ENCODE measurements at places on chromosomes 12 and 14.

DNA sequence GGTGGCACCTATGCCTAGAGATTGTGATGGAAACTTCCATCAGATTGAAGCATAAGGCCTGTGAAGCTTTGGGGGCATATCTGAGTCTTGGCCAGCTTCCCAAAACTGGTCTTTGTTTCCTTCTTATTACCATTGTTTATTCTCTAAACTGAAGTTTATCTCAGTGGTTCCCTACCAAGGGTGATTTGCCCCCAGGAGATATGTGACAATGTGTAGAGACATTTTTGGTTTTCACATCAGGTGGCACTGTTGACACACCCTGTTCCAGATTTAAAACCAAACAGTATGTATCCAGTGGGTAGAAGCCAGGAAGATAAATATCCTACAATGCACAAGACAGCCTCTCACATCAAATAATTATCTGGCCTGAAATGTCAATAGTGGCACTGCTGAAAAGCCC, 22.1 kb downstream of the RASSF9 start:
- no peak for DNase-seq

- no peak for DNase-seq
These were observed 284.9 kb downstream of the RGS6 start for GRCh38 chr14:72217135-72217534.

DNA sequence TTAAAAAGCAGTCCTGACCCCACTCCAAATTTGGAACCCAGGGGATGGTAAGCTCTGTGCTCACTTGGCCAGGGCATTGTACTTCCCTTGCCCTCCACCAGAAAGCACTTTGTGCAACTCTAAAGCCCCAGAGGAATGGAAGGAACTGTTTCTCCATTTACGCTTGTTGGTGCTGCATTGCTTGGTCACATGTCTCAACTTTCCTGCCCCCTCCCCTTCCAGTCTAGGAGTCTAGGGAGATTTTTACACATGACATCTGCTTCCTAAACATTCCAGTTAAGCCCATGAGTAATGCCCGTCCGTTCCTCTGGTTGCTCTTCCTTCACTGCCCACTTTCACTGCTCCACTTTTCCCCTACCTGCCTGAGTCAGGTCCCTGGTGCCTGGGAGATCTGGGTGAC, 92.6 kb upstream of the MAP1LC3B2 start:
- no peak for DNase-seq

- no peak for DNase-seq
These were observed 23.2 kb upstream of the BICD1 start for GRCh38 chr12:32083489-32083888.

- DNase-seq, result no peak
These were observed 52.1 kb downstream of the SLC15A4 start for GRCh38 chr12:128771681-128772080.

- no peak for DNase-seq
These were observed 299.2 kb downstream of the RPS29 start for GRCh38 chr14:49287004-49287403.

DNA sequence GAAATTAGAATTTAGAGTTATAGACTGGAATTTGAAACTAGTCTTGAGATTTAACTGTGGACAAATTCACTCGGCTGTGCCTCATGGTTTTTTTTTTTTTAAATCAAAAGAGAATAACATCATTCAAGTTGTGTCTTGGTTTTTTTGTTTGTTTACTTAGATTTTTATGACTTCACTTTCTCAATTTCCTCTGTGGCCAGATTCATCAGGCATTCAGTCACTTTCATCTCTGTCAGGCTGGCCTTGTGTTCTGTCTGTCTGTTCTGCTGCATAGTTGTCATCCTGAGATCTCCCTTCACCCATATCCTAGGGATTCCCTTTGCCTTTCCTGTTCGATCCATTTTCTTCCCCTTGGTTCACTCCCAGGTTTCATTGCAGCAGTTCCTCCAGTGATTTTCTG, 10.0 kb downstream of the MARK3 start:
- DNase-seq, result no peak

DNA sequence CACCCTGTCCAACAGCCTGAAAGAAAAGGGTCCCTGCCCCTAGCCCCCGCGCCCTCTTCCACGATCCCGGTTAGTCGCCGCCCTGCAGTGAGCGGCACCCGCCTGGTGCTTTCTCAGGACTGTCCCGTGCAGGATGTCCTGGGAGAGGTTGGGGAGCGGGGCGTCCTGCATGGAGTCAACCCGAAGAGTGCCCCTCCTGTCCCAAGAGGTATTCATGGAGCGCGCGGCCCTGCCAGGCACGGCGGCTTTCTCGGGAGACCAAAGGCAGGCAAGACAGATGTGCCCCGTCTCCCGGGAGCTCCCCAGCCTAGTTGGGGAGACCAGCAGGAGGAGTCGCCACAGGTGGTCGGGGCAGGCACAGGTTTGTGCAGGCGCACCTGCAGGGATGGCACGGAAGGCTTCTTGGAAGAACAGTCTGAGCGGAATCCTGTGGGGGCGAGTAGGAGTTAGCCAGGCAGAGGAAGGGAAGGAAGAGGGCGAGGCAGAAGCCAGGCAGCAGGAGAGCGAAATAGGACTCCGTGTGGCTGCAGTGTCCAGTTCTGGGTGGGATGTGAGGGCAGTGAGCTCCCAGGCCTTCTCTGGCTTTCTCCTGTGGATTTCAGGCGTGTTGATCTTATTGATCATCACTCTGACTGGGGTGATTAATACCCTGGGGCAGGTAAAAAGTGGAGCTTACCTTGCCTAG, 723 bp downstream of the SIVA1 start:
- no peak for DNase-seq

- DNase-seq, result no peak
These were observed 54.8 kb downstream of the CEP83 start for GRCh38 chr12:94404854-94405253.

- no peak for DNase-seq
These were observed 12.2 kb downstream of the EIF5 start for GRCh38 chr14:103346286-103346685.

DNA sequence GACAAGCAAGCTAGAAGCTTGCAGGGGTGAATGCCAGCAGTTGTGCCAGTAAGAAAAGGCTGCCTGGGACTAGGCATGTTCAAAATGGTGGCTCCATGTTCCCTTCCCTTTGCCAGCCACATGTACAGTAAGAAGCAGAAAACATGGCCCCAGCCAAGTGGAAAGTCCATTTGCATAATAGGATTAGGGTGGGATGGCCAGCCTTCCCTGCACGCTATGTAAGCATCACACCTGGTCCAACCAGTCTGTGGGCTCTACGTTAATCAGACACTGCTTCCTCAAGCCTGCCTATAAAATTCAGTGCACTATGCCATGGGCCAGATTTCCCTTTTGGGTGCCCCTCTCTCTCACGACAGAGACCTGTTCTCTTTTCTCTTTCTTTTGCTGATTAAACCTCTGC, 288.4 kb downstream of the GXYLT1 start:
- no peak for DNase-seq

DNA sequence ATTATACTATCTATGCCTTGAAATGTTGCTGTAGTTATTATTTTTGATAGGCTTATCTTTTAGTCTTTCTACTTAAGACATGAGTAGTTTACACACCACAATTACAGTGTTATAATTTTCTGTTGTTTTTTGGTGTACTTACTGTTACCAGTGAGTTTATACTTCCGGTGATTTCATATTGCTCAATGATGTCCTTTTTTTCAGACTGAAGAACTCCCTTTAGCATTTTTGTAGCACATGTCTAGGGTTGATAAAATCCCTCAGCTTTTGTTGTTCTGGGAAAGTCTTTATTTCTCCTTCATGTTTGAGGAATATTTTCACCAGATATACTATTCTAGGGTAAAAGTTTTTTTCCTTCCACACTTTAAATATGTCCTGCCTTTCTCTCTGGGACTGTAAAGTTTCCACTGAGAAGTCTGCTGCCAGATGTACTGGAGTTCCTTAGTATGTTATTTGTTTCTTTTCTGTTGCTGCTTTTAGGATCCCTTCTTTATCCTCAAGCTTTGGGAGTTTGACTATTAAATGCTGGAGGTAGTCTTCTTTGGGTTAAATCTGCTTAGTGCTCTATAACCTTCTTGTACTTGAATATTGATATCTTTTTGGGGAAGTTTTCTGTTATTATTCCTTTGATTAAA, 41.5 kb upstream of the FERMT2 start:
- DNase-seq, result no peak

- DNase-seq, result no peak
These were observed 2.3 kb upstream of the ITGA5 start for GRCh38 chr12:54421175-54421878.

- no peak for DNase-seq
These were observed 237.1 kb downstream of the MED13L start for GRCh38 chr12:116040402-116040801.

DNA sequence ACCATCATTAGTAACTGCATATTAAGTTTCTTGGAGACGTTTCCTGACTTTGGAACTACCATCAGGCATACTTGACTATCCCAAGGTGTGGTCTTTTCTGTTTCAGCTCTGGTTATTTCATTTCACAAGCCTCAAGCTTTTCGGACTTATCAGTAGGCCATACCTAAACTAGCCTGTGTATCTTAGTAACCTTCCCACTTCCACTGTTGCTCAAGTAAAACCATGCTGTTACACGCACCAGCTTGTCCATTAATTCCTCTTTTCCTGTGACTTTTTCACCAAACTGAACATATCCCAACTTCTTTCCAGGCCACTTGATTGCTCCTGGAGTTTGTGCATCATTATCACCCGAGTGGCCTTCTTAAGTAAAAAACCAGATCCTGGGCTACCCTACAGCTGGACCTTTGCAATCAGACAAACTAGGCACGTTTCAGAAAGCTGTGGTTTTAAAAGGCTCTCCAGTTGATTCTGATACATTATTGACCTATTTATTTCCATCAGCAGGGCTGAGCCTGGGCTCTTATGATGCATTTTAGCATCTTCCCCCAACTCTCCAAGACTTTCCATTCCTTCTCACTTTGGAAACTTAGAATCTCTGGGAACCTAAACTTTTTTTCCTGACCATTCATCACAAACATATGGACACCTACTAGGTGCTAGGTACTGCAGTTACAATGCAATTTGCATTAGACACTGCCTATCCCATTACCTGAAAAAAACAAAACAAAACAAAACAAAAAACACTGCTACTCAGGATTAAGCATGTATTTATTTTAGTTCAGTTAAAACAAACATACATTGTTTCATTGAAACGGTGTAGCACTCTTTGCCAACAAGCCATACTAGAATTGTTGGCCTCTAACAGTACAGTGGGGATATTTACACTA, 14.9 kb downstream of the SLC38A2 start:
- no peak for DNase-seq

DNA sequence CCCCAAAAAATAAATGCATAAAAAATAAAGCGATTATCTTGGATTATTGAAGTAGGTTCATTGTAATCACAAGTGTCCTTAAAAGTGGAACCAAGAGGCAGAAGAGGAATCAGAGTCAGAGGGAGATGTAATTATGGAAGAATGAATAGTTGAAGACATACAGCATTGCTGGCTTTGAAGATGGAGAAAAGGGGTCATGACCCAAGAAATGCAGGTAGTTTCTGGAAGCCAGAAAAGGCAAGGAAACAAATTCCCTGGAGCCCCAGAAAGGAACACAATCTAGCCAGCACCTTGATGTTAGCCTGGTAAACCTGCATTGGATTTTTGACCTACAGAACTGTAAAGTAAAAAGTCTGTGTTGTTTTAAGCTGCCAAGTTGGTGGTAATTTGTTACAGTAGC, 57.5 kb upstream of the PTGR2 start:
- no peak for DNase-seq

DNA sequence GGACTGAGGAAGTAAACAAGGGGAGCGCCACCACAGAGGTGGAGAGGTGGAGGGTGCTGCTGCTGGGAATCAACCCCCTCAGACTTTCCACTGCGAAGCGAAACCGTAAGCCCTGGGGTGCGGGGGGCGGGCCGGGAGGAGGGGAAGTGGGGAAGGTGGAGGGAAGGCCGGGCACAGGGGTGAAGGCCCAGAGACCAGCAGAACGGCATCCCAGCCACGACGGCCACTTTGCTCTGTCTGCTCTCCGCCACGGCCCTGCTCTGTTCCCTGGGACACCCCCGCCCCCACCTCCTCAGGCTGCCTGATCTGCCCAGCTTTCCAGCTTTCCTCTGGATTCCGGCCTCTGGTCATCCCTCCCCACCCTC, at the start of gene LAG3:
Gene LAG3, plus strand, starts transcription at position 190 of the 365 bp plus-strand sequence. CDS start 333 bp downstream, outside the sequence.
- no peak for DNase-seq

GRCh38 chr12:107523775-107524535, 161.6 kb upstream of the PWP1 start:
- DNase-seq, result no peak

GRCh38 chr14:51663783-51664326, 12.1 kb downstream of the FRMD6 start:
- no peak for DNase-seq

GRCh38 chr12:48995086-48995879, 3.9 kb downstream of the DDN start:
- DNase-seq, result peak; percentile 72

DNA sequence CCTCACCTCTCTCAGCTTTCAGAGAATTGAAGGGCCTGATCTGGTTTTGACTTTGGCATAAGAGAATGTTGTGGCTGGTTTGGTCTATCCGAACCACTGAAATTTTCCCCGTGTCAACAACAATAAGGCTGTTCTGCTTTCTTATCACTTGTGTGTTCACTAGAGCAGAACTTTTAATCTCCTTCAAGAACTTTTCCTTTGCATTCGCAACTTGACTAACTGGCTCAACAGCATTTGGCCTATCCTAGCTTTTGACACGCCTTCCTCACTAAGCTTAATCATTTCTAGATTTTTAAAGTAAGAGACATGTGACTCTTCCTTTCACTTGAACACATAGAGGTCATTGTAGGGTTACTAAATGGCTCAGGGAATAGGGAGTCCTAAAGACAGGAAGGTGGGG, 25.9 kb upstream of the EDDM3A start:
- DNase-seq, result no peak

DNA sequence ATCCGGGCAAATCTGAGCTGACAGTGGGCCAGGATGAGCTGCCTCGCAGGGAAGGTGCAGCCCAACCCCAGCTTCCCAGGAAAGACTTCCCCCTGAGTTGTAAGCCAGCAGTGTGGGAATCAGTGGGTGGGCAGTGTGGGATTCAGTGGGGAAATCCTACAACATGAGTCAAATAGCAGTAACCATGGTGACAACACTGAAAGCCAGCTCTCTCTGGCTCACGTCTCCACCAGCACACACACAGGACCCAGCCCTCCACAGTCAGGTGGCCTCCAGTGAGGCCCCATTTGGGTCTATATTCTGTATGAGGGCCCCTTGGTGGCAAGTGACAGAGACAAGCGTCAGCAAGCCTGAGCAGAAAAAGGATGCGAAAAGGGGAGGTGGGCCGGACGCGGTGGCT, 6.0 kb upstream of the LGALS3 start:
- DNase-seq, result no peak

DNA sequence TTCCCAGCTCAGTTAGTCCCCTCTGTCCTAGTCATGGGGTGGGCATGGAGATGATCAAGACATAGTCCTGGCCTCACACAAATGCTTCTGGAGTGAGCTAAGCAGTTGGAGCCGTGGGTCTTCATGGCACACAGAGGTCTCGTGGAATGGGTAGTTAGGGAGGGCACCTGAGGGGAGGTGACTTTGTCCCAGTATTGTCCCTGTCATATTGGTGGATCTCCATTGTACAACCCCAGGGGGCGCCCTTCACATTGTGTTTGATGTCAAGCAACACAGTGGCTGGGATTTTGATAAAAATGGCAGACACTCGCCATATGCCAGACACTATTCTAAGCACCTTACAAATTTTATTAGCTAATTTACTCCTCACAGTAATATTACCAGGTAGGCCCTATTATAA, 175.4 kb upstream of the LHX5 start:
- DNase-seq, result no peak

- DNase-seq, result peak; percentile 86
These were observed 8.8 kb upstream of the CLECL1 start for GRCh38 chr12:9741726-9742125.

GRCh38 chr12:100515968-100516367, 42.3 kb downstream of the NR1H4 start:
- DNase-seq, result no peak

- no peak for DNase-seq
These were observed 15.7 kb downstream of the RTL1 start for GRCh38 chr14:100887728-100888335.
